ENCODE measurements at places on chromosomes 12 and 14. TPM values are rescaled to one million over a fixed set of nuclear protein-coding genes. Genes with fewer than 3 reads are reported as not detected.

Gene PTGER2
- polyA plus RNA-seq = not detected

Gene ARHGAP9
- polyA plus RNA-seq = not detected

Gene SLCO1B1
- not detected for polyA plus RNA-seq

Gene KRT85
- not detected for polyA plus RNA-seq

Gene AQP5
- not detected for polyA plus RNA-seq

Gene KCNH3
- 3.0 TPM for polyA plus RNA-seq

Gene IRF2BPL
- 42.9 TPM for polyA plus RNA-seq

Gene FBXW8
- 4.9 TPM for polyA plus RNA-seq

Gene GUCY2C
- 0.06 TPM for polyA plus RNA-seq

Gene CDCA4
- polyA plus RNA-seq = 9.1 TPM

Data from neural cell (in vitro differentiated cells).